ENCODE measurements at places on chromosomes 1 and 21.
A peak's percentile ranks its signal among the peaks of the same experiment; 100 is the strongest.

DNA sequence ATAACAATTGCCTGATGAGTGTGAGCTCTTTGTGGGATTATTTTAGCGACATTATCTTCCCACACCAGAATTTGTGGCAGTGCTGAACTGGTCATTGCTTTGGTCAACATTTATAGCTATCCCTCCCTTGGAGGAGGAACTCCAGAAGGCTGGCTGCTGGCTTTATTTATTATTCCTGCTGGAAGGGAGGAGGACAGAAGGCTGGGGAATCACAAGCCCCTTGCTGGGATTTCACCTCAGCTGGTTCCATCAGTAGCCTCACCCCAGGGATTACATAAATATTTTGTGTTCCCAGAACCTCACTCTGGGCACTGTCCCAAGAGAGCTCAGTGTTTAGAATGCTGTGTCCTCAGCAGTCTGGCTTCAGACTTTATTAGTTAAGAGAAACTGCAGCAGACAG, 102.8 kb upstream of the C1orf21 start:
- peak; percentile 63 for DNase-seq

GRCh38 chr1:213231795-213232231, 180.8 kb downstream of the RPS6KC1 start:
- no peak for DNase-seq

DNA sequence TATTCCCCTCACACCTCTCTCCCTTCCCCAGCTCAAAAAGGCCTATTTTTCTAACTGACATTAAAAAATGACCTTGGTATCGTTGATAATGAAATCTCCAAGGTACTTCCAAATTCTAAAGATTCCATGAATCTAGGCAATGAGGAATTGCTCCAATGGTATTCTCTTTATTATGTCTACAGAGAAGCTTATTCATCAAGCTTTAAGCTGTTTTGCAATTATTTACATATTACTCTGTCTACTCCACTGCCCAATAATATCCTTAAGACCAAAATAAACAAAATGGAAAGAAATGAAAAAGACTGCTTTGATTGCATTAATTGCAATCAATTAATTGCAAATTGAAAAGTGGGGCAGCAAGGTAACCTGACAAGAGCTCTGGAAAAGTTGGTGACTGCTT, 7.9 kb downstream of the PLPP3 start:
- no peak for DNase-seq

DNA sequence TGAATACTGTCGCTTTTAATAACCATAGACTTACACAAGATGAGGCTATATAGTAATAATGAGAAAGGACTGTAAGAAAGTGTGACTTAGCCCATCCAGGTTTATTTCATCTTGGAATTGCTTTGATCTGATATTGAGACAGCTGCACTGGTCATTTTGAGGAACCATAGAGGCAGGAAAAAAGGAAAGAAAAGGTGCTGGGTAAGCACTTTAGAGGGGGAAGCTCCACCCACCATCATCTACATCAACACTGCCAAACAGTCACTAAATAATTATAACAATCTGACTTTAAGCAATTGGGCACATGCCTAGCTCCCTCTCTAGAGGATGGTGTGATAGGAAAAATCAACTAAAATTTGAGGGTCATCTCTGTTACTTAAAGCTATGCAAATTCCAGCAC, 70.6 kb upstream of the ST6GALNAC3 start:
- DNase-seq = no peak

DNA sequence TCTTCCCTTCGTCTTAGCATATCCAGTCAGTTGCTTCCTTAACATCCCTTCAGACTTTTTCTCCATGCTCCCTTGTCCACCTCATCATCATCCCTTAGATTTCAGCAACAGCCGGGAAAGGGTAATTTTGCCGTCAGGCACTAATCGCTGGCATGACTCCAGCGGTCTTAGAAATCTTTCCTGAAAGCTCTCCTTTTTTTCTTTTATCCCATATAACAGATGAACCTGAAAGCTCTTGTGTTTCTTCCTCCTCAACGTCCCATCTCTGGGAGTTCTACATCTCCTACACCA, 10.4 kb upstream of the BOLA1 start:
- peak; percentile 65 for DNase-seq

GRCh38 chr1:43981135-43981491, 2.1 kb downstream of the B4GALT2 start:
- DNase-seq = no peak

DNA sequence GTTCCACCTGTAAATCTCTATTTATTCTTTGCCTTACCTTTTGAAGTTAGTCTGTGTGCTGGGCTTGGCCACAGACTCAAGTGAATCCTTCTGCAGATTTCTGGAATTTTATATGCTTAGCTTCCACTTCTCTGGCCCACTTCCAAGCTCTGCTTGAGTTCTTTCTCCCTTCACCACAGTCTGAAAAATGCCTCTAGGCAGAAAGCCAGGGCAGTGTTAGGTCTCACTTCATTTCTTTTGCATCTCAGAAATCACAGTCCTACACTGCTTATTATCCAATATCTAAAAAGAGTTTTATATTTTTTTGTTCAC, 48.9 kb downstream of the INKA2 start:
- peak; percentile 92 for DNase-seq

DNA sequence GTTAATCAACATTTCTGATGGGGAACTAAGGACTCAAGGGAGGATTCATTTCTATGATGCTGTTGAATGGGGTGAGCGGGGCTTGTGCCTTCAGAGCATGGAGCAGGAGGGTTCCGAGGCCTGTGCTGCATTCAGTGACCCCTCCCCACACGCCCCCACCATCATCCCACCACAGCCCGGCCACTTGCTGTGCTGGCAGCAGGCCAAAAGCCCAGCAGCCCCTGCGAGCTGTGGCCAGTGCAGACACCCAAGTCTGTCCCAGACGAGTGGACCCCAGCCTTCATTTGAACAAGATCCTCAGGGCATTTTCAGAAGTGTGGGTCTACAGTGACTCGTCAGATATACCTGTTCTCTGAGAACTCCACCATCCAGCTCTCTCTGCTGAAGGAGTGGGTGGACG, 242.0 kb downstream of the GRIK3 start:
- DNase-seq = no peak

- peak; percentile 94 for DNase-seq
Measured at GRCh38 chr1:32349211-32349708, 13.0 kb downstream of the FAM229A start.

GRCh38 chr1:172670316-172670715, 11.4 kb downstream of the FASLG start:
- DNase-seq = no peak

DNA sequence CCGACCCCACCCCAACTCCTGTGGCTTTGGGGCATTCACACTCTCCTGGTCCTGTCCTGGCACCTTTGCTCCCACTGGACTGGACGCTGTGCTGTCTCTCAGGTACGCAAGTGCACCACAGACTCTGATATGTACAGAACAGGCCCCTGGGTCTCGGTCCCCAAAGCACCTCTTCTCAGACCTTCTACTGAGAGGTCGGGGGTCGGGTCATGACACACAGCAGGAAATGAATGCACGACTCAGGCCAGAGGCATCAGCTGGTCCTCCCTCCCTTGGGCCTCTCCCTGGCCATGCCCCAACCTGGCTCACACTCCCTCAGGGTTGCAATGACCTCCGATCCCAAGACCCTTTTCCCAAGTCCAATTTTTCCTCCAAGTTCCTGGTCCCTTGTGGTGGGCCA, 1.8 kb upstream of the KRTAP10-12 start:
- no peak for DNase-seq

DNA sequence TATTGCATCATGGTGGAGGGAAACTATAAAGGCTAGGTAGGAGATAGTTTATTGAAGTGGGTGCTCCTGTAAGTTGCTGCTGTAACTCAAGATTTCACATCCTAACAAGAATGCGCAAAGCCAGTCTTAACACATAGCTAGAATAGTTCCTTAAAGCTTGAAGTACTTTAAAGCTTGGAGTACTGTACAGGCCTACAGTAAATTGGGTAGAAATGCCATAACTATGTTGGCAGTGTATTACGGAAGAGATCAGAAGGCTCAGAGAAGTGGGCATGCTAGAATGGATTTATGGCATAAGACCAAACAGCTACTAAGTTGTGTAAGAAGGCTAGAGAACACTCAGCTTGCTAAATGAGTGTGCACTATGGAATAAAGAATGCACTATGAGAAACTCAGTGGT, 44.5 kb downstream of the DMRTA2 start:
- DNase-seq = no peak

DNA sequence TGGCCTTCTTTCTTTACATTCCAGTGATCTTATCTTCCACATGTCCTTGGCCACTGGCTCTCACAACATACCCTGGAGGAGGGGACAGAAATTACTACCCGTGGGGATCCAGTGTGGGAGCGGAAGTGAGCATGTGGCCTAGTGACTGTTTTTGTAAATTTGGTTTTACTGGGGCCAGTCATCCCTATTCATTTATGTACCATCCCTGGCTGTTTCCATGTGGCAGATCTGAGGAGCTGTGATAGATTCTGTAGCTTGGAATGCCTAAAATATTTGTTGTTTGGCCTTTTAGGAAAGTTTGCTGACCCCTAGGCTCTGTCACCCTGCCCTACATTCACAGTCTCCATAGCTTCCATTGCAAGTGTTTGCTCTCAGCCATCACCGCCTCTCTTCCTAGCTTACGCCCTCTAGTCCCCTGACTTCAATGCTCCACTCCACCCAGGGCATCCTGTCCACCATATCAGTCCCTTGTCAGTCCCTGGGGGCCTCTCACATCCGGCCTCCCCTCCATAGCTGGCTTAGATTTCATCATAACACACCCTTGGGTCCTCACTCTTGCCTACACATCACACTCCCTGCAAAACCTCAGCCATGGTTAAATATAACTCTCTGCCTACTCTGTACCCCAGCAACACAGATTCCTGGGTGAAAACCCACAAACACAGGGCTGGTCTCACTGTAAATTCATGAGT, 25.8 kb downstream of the DHCR24 start:
- DNase-seq = peak; percentile 55

GRCh38 chr1:20474333-20474975, 11.6 kb downstream of the CAMK2N1 start:
- DNase-seq = peak; percentile 14

DNA sequence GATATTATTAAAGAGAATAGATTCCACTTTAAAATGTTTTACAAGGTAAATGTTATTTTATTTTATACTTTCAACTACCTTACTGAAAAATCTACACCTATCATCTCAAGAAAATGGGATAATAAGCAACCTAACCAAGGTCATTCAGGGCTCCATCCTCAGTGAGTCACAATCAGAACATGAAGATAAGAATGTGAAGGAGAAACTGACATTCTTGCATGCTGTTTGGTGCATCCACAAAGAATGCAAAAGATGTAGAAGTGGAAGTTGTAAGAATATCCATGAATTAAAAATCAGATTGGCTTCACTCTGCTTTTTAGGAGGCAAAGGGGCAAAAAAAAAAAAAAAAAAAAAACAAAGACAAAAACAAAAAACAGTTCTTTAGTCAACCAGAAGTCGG, 6.5 kb downstream of the WARS2 start:
- peak; percentile 38 for DNase-seq

DNA sequence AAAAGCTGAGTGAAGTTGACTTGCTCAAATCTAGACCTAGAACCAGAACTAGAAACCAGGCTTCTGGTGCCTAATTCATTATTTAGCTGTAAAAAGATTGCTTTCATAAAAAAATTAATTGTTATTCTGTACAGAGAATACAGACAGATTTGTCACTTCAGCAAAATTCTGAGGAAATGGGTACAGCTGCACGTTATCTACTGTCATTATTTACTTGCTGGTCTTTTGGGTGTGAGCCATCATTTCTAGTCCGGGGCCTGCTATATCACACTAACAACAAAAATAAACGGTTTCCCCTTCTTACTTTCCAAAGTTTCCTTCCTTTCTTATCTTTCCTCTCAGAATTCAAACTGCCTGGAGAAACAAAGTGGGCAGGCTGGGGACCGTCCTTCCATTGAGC, 68.3 kb downstream of the PTGER3 start:
- DNase-seq = no peak

DNA sequence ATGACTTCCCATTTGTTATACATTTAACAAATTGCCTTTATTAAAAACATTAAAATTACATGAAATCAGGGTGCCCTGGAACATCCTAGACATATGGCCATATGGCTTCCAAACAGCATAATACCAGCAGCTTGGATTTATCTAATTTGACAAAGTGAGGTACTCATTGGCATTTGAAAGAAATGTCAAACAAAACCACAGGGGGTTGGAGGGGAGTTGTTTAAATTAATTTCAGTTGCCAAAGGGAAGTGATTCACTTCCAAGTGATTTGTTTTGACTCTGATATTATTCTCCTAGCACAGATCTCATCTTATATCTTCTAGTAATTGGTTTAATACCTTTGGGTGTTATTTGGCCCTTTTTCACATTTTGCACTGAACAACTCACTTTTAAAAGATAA, 24.5 kb upstream of the POU2F1 start:
- DNase-seq = peak; percentile 29

GRCh38 chr1:107010582-107010981, 45.9 kb upstream of the PRMT6 start:
- DNase-seq = no peak

DNA sequence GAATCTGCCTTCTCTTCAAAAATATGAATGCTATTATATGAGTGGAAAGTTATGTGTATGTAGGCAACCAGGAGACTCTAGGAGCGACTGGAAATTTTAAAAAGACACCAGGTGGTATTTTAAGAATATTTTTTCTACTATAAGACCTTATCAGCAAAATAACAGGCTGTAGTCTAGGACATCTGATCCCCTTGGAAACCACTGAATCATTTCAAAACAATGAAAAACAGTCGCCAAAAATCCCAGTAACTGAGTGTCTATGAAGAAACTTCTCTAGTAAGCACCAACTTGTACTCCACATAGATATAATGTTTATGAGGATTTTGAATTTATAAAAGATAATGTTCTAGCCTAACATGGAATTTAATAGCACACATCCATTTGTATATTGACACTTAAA, 358.5 kb downstream of the GPATCH2 start:
- DNase-seq = peak; percentile 88

- peak; percentile 72 for DNase-seq
Measured at GRCh38 chr1:219189021-219189824, 15.5 kb downstream of the LYPLAL1 start.

GRCh38 chr1:202616355-202616915, 93.8 kb downstream of the SYT2 start:
- DNase-seq = no peak

DNA sequence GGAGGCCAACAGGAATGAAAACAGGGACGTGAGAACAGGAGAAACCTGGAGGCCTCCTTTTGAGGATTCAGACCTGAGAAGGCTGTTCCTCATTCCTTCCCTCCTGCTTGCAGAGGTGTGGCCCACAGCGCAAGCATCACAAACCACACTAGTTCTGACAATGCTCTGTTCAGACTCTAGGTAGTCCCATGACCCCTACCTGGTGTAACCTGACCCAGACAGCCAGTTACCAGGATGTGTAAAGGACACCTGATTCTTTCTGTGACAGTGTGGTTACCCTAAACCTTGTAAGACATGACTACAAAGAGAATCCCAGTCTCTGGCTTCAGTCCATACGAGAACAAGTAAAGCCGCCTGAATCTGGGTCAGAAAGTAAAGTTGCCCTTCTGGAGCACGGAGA, 3.2 kb downstream of the MECR start:
- no peak for DNase-seq

GRCh38 chr1:101816262-101816661, 180.5 kb downstream of the OLFM3 start:
- no peak for DNase-seq

- DNase-seq = no peak
Measured at GRCh38 chr1:233383984-233384383, 56.5 kb downstream of the MAP3K21 start.

All from fibroblast of pulmonary artery (primary cell).